ENCODE measurements at places on chromosomes 4 and X.

GRCh38 chr4:104747635-104748034 is 252.9 kb upstream of the CXXC4 start:
- DNase-seq, result no peak

GRCh38 chr4:86184216-86184900 is 175.5 kb downstream of the MAPK10 start:
- DNase-seq, result no peak

GRCh38 chr4:155784637-155785036 is 25.8 kb downstream of the GUCY1B1 start:
- no peak for DNase-seq

DNA sequence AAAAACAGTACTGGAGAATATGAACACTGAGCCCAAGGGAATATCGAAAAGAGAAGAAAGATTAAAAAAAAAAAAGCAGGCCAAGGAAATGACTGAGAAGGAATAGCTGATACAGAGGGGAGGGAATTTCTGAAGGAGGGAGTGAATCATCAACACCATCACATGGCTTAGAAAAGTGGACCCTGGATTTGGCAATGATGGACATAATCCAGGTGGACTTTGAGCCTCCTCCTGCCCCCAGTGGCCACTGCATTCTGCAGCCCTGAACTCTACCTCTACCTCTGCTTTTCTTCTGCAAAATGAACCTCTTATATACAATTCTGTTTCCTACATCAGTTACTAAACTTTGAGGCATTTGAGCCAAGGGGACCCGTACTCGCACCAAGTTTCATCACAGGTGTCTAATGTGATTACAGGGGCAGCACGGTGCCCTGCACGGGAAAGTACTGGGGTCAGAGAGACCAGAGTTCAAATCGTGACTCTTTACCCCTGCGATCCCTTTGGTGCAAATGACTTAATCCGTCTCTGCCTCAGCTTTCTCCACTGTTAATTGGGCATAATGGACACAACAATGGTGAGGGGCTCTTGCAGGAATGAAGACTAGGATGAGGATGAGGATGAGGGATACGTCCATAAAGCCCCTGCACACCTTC is 1.1 kb downstream of the OCIAD2 start:
- DNase-seq, result no peak

DNA sequence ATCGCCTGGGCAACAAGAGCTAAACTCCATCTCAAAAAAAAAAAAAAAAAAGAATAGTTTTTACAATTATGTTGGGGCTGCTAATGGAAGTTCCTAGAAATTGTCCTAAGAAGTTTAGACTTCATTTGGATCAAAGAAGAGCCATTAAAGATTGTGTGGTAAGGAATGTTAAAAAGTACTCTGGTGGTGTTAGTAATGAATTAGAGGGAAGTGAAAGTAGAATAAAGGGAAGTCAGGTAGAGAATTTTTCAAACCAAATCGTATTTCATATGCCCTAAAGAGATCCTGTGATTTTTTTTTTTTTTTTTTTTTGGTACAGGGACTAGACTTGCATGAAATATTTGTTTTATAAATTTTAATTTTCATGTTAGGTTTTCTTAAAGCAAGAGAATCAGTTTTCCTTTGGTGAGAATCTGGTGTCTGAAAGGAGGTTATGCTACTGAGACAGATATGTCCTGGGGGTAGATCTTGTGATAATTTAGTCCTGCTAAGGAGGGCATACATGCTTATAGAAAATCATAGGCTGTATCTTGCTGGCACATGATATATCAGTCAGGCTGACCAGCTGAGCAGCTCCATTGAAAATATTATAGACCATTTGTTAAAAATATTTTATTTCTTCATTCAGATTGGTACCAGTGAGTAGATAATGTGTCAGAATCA is 10.7 kb downstream of the SEC24B start:
- DNase-seq, result no peak

- DNase-seq, result no peak
Observed at GRCh38 chr4:5389756-5390310, 318.5 kb downstream of the EVC2 start.

- DNase-seq, result no peak
Observed at GRCh38 chr4:3706565-3707422, 59.4 kb upstream of the ADRA2C start.

DNA sequence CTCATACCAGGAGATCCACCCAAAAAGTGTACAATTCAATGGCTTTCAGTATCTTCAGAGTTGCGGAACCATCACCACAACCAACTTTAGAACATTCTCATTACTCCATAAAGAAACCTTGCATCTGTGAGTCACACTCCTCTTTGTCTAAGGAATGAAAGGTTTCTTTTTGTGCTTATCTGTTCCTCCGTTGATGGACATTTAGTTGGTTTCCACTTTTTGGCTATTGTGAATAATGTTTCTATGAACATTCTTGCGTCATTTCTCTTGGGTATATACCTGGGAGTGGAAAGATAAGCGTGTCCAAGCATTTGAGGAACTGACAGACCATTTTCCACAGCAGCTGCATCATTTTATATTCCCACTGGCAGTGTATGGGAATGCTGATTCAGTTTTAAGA is 10.6 kb downstream of the FAM184B start:
- DNase-seq, result no peak

- DNase-seq, result no peak
Observed at GRCh38 chr4:51943221-51943620, 76.9 kb downstream of the LRRC66 start.

DNA sequence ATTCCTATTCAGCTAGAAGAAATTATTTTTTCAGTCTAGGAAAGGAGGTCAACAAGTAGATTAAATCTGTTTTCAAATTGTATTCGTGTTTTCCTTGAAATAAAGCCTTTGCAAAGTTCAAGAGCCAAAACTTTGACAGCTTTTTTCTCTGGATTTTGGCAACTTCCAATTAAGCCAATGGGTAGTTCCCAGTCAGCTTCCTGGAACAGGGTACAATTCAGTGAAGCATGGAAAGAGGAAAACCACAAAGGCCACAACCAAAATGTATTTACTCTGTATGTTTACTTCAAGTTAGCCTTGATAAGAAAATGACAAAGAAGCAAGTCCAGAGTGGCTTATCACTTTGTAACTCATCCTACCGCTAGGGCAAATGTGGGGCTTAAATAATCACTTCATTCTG is 188.6 kb downstream of the COMMD8 start:
- DNase-seq, result no peak

DNA sequence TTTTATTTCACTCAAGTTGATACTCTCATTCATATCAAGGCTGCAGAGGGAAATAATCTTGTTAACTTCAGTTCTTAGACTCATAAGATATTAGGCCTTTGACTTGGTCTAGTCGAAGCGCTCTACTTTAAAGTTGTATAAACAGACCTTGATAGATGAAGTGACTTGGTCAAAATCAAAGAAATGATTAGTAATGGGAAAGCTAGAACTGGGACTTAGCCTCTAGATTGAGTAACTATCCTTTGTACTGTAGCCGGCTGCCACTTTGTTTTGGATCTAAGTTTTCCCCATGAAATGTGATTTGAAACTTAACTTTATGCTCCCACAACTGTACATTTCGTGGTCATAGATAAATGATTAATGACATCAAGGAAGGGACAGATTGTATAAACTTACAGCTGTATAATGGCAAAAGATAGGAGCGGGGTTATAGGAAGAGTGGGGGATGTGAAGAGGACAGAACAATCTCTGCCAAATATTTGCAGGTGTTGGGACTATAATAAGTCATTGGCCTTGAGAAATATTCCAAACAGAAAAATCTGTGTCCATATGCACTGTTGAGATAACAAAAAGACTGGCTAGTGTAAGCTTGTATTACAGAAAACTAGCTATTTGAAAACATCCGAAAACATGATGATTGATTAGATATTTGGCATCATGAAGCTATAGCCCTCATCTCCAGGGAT is 17.2 kb downstream of the MID2 start:
- DNase-seq, result no peak

All from activated CD8-positive, alpha-beta memory T cell treated with anti-CD3 and anti-CD28 coated beads, Interleukin-2, amount 50 U/mL, for 48 hours (primary cell).